ENCODE measurements at places on chromosomes 5 and 9.
A peak's percentile ranks its signal among the peaks of the same experiment; 100 is the strongest.

DNA sequence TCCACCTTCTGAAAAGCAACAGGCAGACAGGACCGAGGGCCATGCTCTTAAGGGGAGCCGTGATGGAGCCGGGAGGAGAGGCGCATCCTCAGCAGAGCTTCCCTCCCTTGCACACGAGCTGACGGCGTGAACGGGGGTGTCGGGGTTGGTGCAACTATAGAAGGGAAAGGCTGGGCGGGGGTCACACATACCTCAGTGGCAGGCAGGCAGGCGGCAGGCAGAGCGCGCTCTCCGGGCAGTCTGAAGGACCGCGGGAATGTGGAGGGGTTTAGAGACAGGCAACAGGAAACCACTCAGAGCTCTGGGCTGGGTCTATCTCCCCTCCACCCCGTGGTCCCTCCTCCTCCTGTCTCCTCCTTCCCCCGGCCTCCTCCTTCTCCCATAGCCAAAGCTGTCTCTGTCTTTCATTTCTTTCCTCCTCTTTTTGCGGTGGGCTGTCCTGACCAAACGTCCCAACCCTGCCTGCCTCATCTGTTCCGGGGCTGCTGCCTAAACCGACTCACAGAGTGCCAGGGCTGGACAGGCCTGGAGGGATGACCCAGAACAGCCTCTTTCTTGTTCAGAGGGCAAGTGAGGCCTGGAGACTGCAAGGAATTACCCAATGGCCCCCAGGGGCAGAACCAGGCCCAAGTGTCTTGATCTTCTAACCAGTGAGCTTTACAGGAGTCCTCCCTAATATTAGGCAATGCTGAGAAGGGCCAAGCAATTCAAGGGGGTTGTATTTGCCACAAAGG lies at the start of gene SPARC:
Gene SPARC, minus strand, starts transcription at position 242 of the 734 bp plus-strand sequence. CDS start 10,727 bp downstream, outside the sequence.
- peak; percentile 81 for DNase-seq

DNA sequence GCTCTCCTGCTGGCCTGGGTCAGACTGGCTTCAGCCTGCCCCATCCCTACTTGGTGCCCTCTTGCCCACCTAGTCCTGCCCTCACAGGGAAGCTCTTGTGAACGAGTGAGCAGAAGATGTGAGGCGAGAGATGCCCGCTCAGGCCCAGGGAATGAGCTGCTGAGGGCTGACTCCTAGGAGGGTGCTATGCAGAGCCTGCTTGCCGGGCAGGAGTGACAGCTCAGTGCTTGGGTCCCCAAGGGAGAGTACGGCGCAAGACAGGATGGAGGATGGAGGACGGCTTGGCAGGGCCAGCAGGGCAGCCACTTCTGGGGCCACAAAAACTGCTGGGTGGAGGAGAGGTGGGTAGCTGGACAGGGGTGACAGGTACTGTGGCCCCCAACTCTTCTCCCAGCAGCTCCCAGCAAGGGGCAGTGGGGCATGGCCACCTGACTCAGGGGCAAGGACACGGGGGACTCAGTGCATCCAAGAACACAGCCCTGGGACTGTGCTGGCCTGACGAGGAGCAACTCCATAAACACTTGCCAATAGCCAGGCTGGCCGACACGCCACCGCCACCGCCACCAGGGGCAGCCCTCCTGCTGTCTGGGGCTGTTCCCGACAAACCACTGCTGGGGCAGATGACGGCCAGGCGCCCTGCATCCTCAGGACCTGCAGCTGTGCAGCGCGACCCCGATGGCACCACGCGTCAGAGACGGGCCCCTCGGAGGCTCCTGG lies 55.6 kb upstream of the UBAC1 start:
- DNase-seq, result no peak

DNA sequence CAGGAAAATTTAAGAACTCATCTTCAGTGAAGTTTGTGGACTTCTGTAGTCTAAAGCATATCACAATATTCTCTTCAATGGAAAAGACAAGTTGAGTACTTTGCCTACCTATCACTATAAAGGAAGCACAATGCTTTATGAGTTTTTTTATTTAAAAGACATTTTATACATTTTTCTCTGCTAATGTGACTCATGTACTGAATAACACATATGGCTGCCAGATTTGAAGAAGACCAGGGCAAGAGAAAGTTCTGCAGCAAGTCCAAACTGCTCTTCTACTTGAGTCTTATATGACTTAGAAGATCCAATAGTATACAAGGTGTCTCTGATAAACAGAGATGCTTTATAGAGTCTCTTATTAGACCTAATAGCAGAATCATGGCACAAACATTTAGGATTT lies 978.4 kb downstream of the TLE4 start:
- no peak for DNase-seq

DNA sequence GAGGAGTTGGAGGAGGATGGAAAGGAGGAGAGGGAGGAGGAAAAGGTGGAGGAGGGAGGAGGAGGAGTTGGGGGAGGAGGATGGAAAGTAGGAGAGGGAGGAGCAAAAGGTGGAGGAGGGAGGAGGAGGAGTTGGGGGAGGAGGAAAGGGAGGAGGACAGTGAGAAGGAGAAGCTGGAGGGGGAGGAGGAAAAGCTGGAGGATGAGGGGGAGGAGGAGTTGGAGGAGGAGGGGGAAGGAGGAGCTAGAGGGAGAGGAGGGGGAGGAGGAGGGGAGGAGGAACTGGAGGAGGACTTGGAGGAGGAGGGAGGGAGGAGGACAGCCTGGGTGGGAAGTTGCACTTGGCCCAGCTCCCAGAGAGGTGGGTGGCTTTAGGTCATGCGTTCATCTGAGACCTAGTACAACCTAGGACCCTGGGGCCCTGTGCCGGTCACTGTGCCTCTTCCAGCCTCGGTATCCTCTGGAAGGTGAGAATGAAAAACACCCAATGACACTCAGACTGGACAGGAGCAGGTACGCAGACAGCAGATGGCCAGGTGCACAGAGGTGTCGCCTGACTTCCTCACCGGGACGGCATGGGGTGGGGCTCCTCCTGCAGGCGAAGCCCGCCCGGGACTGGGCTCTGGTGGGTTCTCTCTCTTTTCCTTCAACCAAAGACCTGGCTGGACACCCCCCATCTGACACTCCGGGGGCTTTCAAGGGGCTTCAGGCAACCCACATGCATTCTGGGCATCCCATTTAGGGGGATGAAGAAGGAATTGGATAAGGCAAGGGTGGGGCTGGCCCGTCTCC lies 12.2 kb upstream of the SLC2A6 start:
- no peak for DNase-seq

GRCh38 chr5:164958688-164959087 lies 1453.3 kb downstream of the MAT2B start:
- DNase-seq, result no peak

DNA sequence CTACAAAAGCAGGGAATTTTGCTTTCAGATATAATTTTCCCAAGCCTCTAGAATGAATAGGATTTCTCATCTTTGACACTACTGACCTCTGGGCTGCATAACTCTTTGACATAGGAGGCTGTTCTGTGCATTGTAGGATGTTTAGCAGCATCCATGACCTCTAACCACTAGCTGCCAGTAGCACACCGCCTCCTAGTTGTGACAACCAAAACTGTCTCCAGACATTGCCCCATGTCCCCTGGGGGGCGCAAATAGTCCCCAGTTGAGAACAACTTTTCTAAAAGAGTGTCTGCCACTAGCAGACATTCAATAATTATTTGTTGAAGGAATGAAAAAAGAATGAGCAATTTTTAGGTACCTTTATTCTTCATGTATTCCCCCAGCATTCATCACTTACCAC lies 51.8 kb downstream of the POU4F3 start:
- DNase-seq, result no peak

All from tibial nerve (tissue), 4 donors.